Fibroblast of pulmonary artery (primary cell): ENCODE measurements at places on chromosomes 2 and 18.

- DNase-seq: no peak
These were observed 9.5 kb upstream of the INSIG2 start for GRCh38 chr2:118078734-118079133.

DNA sequence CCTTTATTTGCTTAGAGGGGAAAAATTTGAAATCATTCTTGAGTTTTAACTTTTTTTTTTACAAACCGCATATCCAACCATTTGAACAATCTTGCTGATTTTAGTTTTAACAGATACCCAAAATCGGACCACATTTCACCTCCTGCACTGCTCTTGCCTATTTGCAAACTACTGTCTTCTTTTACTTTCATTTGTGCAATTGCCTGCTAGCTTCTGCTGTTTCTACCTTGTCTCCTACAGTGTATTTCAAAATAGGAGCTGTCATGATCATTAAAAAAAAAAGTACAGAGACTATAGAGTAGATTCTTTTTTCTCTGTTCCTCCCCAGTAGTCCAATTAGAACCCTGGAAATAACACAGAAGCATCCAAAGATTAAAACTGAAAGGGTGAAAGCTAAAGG is 1081.2 kb downstream of the SOCS6 start:
- no peak for DNase-seq

- no peak for DNase-seq
These were observed 59.4 kb downstream of the ANKRD44 start for GRCh38 chr2:197251163-197251562.

DNA sequence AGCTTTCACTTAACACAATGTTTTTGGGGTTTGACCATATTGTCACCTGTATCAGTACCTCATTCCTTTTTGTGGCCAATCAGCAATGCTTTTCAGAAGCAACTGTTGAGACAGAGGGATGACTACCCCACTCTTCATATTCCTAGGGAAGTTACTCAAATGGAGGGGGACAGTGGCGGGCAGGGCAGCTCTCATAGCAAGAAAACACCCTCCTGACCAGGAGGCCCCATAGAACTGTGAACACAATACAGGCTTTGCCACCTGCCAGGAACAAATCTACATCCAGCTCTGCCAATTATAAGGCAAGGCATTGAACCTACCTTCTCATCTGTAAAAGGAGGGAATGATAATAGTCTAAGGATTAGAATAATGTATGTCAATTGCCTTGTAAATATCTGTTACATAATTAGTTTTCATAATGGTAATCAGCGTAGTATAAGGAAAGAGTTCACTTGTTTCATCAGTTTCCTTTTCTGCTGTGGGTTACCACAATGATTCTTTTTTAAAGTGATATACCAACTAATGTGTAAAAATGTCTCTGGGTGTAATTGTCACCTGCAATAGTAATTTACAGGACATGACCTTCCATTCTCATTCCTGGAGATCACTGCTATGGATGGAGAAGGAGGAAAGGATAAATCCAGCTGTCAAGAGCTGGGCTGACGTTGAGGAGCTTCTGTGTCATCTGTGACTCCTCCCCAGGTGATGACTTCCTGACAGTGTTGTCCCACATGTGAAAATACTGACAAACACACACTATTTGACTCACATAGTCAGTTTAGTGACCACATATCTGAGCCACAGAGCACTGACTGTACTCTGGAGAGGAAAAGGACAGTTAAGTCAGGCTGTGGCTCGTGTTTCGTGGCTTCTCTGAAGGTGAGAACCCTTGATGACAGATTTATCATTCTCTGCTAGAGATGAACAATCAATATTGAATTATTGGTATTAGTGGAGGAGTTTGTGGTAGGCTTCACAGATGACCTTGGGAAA is 13.5 kb downstream of the ALPK2 start:
- no peak for DNase-seq

GRCh38 chr2:220915092-220915623 is 656.9 kb downstream of the EPHA4 start:
- no peak for DNase-seq
